Umbilical cord (tissue), 2 donors: ENCODE measurements at places on chromosomes 11 and 22. TPM values are rescaled to one million over a fixed set of nuclear protein-coding genes. Genes with fewer than 3 reads are reported as not detected.

KRTAP5-2 gene
- total RNA-seq = not detected

MYEOV gene
- 0.48 TPM for total RNA-seq

PDE3B gene
- total RNA-seq = 12.3 TPM

CNGA4 gene
- total RNA-seq = not detected

ANGPTL5 gene
- total RNA-seq = 1.9 TPM

HBE1 gene
- total RNA-seq = 40.9 TPM

TMEM132A gene
- 33.5 TPM for total RNA-seq

DNA sequence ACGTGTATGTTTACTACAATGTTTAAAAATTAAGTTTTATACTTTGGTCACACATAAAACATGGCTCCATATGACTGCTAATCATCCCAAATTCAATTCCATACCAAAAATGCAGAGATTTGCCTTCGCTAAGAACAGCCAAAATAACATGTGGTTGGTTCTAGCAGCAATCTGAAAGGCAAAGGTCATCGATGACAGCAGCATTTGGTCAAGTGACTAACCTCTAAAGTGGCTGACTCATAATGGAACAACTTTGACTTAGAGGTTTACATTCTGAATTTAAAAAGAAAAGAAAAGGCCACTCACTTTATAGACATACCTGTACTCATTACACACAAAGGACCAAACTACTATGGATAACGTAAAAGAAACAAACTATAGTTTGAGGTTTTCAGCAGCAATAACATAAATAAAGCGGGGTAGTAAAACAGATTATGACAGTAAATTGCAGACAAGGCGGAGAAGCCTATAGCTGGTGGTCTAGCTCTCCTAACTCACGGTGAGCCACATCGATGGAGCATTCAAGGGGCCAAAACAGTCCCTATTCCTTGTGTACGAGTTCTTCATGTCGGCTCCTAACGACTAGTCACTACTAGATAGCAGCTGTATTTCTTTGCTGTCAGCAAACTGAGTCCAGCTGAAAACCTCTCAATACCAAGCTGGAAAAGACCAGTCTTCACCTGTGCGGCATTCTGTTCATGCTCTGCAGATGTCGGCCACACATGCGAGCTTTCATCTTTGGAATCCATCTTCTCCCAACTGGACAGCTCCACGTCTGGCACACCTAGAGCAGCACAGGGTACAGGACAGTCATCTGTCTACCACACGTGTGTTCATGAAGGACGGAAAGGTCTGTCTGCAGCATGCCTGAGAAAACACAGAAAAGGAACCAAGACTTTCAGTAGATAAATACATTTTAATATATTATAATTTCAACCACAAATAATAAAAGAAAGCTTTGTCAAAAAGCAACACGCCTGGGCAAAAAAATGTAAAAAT is 42.1 kb downstream of the PRDM10 start:
- no peak for DNase-seq

DNA sequence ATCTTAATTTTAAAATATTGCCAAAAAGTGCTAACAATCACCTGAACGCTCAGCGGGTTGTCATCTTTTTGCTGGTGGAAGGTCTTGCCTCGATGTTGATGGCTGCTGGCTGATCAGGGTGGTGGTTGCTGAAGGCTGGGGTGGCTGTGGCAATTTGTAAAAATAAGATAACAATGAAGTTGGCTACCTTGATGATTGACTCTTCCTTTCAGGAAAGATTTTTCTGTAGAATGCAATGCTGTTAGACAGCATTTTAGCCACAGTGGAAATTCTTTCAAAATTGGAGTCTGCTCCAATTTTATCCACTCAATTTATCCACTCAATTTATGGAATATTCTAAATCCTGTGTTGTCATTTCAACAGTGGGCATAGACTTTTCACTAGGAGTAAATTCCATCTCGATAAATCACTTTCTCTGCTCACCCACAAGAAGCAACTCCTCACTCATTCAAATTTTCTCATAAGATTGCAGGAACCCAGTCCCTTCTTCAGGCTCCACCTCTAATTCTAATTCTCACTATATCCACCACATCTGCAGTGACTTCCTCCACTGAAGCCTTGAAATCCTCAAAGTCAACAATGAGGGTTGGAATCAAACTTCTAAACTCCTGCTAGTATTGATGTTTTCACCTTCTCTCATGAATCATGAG is 78.8 kb downstream of the LINC01488 start:
- no peak for DNase-seq

- DNase-seq = peak; percentile 85
Observed at GRCh38 chr22:31036671-31037550, 44.2 kb upstream of the SMTN start.

- DNase-seq = no peak
Observed at GRCh38 chr11:65127473-65128181, 5.5 kb downstream of the MRPL49 start.

DNA sequence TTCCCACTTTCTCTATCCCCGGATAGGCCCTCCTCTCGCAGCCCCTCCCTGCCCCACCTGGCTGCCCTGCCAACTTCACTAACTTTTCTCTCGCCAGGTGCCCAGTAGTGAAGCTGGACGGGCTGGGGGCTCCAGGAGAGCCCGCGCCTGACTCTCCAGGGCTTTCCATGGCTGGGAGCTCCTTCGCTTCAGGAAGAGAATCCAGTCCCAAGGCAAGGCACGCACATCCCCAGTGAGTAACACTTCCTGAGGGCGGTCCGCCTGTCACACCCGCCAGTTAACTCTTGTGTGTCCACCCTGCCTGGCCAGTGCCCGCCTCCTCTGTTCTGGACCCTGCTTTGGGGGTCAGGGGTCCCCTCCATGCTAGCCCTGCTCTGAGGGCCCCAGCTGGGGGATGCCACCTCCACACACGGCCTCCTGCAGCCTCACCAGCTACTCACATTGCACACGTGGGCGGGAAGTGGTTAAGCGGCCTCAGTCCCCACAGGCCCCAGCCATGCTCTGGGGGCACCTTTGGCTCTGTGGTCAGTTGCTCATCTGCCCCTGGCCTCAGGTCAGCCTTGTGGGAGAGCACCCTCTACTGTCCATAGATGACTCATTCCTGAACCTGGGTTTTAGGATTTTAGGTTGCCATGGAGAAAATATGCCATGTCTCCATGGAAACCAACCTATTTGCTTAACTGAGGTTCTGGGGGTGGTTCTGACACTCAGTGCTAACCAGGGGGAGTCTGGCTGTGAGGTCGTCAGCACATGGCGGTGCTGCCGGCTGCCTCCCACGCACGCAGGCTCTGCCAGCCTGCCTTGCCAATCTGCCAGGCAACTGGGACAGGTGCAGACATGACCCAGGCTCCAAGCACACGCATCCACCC is at the start of gene RIN1:
RIN1 (minus strand) TSS at position 201 of the 869 bp plus-strand sequence; CDS start at position 169, 32 bp downstream.
- DNase-seq = peak; percentile 86

- DNase-seq = no peak
Observed at GRCh38 chr11:104823657-104824056, 74.6 kb downstream of the CASP12 start.

GRCh38 chr11:102111787-102112508 is 1.7 kb downstream of the YAP1 start:
- peak; percentile 88 for DNase-seq

DNA sequence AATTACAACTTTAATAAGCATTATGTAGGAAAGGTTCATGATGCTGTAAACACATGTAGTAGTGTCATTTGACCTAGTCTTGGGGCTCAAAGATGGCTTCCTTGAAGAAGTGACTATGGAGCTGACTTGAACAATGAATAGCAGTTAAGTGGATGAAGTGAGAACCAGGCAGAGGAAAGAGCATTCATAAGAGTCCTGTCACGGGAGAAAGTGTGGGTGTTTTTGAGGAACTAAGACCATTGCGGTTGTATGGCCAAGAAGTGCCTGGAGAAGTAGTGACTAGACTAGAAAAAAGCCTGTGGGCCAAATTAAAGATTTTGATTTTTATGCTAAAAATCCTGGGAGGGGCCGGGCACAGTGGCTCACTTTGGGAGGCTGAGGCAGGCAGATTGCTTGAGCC is 7.2 kb upstream of the IL18BP start:
- peak; percentile 49 for DNase-seq
